Fibroblast of skin of left quadriceps (primary cell): ENCODE measurements at places on chromosomes 1 and 21.

- DNase-seq: no peak
Observed at GRCh38 chr1:19374083-19374801, 62.1 kb downstream of the SLC66A1 start.

- no peak for DNase-seq
Observed at GRCh38 chr1:40047276-40047675, 6.7 kb downstream of the CAP1 start.

- DNase-seq: no peak
Observed at GRCh38 chr1:34978921-34979320, 6.2 kb downstream of the TMEM35B start.

- no peak for DNase-seq
Observed at GRCh38 chr1:26353976-26354820, at the start of gene CRYBG2. TSS of gene CRYBG2 (minus strand) at chr1:26354130. CDS start at chr1:26346657, 7,473 bp downstream.

- DNase-seq: no peak
Observed at GRCh38 chr1:8318436-8318835, 522 bp downstream of the SLC45A1 start.

GRCh38 chr1:44239331-44239960 lies 26.2 kb downstream of the DMAP1 start:
- DNase-seq: peak; percentile 32

GRCh38 chr1:215146240-215146975 lies 63.9 kb downstream of the KCNK2 start:
- DNase-seq: peak; percentile 37
